NCI-H187 (cell line): ENCODE measurements at places on chromosomes 5 and 9.

GRCh38 chr5:64147849-64148441 lies 17.7 kb upstream of the RNF180 start:
- no peak for DNase-seq

DNA sequence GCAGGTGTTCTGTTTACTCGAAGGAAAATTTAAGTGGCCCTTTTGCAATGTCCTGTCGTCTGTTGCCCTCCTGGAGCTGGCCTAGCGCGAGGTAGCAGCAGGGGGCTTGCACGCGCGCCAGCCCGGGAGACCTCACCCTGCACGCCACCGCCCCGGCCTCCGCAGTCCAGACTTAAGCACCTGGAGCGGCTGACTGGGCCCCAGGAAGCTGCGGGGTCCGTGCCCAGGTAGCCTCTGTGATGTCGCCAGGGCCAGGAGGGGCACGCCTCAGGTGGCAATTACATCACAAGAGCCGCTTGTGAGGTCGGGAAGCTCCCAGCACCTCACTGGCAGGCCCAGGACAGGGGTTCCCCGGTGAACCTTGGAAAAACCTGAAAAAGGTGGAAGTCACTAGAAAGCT lies at the start of gene SAXO1:
Gene SAXO1, minus strand, starts transcription at position 195 of the 400 bp plus-strand sequence. CDS start 301 bp downstream, outside the sequence.
- no peak for DNase-seq

DNA sequence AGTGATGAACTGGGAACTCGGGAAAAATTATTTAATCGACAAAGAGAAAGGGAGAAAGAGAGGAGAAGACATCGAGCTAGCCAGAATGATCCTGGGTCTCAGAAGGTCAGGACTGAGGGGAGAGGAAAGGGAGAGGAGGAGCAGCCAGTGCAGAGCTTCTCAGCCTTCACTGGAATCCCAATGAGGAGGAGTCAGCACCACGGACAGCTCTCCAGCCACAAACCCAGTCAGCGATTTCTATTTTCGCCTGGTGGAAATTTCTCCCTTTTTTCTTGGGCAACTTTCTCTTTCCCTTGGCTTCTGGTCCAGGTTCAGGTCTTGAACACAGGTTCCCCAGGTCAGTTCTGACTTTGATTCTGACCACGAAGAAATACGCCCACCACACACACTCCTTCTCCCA lies 1.6 kb upstream of the BRINP1 start:
- DNase-seq = no peak

GRCh38 chr9:88891040-88891439 lies 100.2 kb upstream of the S1PR3 start:
- no peak for DNase-seq

- DNase-seq = no peak
These were observed 17.0 kb downstream of the PTPDC1 start for GRCh38 chr9:94101162-94101853.

GRCh38 chr5:93653716-93654115 lies 70.7 kb downstream of the NR2F1 start:
- no peak for DNase-seq

DNA sequence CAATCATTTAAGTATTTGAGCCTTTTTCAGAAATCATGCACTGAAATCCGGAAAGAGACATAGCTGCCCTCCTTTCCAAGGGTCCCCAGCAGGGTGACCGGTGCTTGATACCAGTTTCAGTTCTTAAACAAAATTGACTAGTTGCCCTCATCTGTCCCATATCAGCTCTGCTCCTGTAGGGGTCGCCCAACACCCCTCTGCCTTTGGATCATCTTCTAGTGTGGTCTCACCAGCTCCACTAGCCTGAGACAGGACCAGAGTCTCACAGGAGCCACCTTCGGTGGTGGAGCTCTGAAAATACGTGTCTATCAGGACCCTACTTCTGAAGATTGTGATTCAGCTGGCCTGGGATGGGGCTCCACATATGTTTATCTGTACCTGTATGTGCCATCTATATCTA lies 428.2 kb downstream of the ENC1 start:
- DNase-seq = no peak
